ENCODE measurements at places on chromosomes 3 and 15.
A peak's percentile ranks its signal among the peaks of the same experiment; 100 is the strongest.

- no peak for DNase-seq
These were observed 24.2 kb downstream of the RAB6B start for GRCh38 chr3:133871368-133872090.

DNA sequence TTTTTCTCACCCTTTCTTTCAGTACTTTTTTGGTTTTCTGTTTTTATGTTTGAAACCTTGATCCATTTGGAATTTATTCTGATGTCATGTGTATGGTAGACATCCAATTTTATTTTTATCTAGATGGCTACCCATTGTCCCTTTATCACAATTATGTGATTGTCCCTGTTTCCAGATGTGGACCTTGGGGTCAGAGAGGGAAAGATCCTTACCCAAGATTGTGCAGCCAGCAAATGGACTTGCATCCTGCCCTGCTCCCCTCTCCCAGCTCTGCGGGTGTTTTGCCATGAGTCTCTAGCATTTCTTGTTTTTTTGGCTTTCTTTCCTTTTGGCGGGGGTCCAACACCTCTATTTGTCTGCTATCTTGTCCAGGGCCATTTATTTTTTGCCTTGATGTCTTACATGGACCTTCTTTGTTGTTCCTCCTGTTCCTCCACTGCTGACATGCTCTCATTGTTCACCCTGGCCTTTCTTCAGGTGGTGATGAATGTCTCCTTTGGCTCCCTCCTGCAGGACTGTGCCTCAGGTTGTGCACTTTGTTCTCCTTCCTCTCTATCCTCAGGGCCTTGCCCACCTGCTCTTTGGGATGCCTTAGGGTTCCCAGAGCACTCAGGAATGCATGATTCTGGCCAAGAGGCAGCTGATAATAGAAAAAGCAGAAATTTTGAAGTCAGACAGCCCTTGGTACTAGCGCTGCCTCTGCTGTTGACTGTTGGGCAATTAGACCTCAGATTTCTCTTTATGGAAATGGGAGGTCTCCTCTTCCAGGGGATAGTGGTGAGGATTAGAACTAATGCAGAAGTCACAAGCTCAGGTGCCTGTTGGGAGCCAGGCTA lies 84.3 kb downstream of the EEFSEC start:
- no peak for DNase-seq

DNA sequence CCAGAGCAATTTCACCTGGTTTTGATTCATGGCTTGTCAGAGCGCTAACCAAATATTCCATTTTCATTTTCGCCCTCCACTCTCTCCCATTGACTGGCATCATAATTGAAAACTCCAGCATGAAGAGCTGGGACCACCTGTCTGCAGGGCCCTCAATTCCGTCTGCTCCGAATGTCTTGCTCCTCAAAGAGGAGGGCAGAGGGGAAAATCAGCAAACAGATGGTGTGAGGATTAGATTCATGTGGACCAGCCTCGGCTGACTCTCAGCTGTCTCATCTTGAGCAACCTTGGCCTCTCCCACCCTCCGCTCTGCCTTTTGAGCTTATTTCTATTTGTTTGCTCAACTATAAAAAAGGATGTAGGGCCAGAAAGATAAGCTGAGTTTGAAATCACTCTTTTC lies 512.2 kb upstream of the PPP2R3A start:
- DNase-seq, result no peak

- DNase-seq, result no peak
These were observed 1038.7 kb downstream of the IGSF11 start for GRCh38 chr3:117995842-117996437.

DNA sequence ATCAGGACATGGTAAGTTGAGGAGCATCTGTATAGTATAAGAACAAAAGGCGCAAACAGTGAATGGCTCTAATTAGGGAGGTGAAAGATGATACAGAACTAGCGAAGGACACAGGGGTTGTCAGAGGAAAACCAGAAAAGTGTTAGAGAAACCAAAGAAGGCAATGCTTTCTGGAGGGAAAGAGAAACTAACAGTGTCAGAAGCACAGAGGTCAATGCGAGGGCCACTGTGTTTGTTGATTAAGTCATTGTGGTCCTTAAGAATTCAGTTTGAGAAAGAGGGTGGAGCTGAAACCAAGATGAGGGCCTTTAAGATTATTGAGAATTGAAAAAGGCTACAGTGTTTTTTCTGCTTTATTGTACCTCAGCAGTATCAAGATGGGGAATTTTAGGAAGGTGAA lies 28.8 kb downstream of the ATG7 start:
- DNase-seq, result no peak

GRCh38 chr3:50806806-50807205 lies 132.1 kb downstream of the DOCK3 start:
- no peak for DNase-seq

GRCh38 chr3:153599685-153600084 lies 437.7 kb downstream of the RAP2B start:
- DNase-seq, result no peak

DNA sequence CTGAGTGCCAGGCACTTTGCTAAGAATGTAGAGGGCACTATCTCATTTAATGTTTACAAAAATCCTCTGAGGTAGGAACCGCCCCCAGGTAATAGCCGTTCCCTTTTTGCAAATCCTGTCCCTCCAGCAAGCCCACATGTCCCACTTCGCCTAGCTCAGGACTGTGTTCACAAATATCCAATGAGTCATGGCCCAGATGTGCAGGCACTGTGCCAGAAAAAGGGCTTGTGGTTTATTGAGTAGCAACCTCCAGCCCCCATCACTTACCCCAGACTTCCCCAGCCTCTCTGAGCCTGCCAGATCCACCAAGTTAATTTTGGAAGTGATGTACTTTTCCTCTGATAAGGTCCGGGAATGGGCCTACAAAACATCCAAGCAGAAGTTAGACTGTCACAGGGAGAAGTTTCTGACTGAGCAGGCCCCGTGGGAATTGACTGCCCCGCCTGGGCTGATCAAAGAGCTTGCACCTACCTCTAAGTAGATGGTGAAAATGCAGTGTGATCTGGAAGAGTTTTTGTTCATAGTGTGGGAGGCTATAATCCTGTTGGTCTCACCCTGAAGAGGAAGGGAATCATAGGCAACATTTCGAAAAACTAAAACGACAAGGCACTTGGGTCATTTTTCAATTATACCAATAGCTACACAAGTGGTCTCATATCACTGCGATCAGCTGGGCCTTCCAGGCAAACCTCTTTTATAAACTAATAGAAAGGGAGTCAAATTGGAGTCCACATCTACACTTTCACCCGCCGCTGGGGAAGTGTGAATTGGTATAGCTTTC lies 15.7 kb downstream of the KIF9 start:
- peak; percentile 54 for DNase-seq

DNA sequence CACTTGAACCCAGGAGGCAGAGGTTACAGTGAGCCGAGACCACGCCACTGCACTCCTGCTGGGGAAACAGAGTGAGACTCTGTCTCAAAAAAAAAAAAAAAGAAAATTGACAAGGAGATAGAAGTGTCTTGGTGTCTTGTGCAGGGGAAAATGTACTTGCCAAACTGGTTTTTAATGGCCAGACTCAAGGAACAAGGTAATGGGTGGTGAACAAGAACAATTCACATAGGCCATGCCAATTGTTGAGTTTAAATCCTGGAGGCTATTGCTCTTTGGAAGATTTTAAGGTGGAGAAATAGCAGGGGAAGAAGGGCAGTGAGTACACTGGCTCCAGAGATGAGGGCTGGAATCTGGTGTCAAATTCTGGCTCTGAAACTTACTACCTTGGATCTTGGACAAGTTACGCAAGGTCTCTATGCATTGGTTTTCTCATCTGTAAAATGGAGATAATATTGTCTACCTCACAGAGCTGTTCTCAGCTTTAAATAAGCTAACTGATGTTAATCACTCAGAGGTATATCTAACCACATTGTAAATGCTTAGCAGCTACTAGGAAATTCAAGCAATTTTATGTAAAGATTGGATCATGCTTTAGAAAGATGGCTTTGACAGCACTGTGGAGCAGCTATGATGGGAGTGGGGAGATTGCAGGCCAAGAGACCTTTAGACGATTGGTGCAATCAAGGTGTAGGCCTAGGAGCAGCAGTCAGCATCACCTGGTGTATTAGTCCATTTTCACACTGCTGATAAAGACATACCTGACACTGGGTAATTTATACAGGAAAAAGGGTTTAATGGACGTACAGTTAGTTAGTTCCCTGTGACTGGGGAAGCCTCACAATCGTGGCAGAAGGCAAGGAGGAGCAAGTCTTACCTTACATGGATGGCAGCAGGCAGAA lies 78.3 kb downstream of the B3GALNT1 start:
- no peak for DNase-seq

DNA sequence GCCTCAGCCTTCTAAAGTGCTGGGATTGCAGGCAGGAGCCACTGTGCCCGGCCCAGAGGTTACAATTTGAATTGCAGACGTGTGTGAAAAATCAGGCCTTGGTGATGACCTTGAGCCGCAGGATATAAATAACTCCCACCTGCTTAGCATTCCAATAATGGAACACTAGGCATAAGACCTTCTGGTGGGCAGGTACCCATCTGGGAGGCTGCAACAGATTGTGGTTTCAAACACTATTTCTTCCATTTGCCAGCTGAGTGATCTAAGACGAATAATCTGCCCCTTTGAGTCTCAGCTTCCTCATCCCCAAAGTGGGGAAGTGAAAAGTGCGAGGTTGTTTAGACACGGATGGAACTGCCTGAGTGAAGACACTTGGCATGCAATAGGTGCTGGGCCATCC lies 47.7 kb upstream of the HERC1 start:
- DNase-seq, result no peak

DNA sequence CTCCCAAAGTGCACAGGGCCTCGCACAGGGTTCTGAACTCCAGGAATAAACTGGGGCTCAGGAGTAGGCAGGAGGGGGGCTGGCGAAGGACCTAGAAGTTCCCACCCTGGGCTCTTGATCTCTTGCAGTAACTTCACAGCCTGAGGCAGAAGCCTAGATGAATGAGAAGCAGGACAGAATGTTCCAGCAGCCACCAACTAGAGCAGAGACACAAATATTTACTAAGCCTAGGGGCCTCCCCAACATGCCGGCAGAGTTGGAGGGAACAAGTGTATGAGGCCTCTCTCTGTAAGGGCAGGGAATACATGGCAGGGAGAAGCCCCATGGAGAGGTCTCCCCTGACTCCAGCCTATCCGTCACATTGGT lies 25.3 kb upstream of the C15orf39 start:
- DNase-seq, result no peak

- DNase-seq, result no peak
These were observed 198.1 kb downstream of the NEK10 start for GRCh38 chr3:27171113-27171512.

DNA sequence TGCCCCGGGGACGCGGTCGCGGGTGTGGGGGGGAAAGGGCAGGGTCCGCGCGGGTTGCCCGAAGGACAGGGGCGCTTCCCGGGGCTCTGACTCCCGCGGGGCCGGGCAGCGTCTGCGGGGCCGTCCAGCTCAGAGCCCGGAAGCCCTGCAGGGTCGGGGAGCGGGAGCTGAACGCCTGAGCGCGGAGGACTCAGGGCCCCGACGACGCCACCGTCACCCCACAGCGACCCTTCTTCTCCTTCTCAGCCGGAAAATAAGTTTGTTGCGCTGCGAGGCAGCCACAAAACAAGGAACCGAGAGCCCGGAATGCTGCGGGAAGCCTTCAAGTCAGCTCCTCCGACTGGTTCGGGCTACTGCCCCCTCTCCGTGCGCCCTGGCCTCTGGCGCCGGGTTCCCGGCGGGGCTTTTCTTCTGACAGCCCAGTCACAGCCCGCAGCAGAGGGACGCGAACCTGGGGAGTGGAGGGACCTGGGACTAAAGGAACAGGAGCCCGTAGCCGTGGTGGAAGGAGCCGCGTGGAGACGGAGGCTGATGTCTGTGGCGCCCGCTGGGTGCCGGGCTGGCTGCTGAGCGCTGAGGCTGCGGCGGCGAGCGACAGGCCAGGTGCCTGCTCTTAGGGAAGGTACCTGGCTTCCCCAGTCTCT lies 484 bp downstream of the CNTN4 start:
- DNase-seq, result no peak

- DNase-seq, result no peak
These were observed 184.4 kb downstream of the PEX5L start for GRCh38 chr3:179852142-179852905.

GRCh38 chr3:105729667-105730066 lies 139.1 kb downstream of the CBLB start:
- DNase-seq, result no peak

- DNase-seq, result no peak
These were observed 121.0 kb downstream of the TFDP2 start for GRCh38 chr3:142028243-142028777.

DNA sequence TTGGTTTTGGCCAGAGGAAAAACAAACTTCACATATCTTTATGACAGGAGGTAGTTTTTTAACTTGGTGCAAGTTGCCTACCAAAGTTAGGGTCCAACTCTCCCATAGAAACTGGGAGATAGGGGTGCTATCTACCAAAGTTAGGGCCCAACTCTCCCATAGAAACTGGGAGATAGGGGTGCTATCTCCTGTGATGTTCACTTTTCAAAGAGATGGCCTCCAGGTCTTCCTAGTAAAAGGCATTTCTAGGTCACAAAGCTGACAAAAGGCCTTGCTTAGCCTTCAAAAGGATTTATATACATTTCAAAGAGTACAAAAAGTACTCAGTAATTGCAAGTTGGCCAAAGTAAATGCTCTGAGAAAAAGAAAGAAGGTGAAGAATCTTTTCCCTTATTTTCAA lies 27.1 kb downstream of the IL1RAP start:
- DNase-seq, result no peak

DNA sequence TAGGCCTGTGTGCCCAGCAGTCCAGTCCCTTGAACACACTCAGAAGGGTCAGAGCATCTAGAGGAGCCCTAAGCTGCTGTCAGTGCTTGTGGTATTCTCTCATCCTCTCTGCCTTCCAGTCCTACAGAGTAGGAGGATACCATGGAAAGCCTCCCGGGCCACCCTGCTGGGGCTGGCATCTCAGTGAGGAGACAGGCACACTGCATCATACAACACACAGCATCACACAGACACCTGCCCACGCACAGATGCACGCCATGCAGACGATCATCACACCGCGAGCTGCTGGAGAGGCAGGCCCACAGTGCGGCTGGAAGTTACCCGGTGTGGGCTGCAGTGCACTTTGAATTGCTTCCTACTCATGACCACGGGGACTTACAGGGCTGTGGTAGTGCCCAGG lies 15.2 kb downstream of the GABRA5 start:
- no peak for DNase-seq

- no peak for DNase-seq
These were observed 45.1 kb upstream of the EPHB1 start for GRCh38 chr3:134749802-134750553.

GRCh38 chr3:25128735-25129134 lies 299.3 kb upstream of the RARB start:
- no peak for DNase-seq

- no peak for DNase-seq
These were observed 32.7 kb downstream of the RTP1 start for GRCh38 chr3:187230011-187230410.

- DNase-seq, result no peak
These were observed 41.4 kb downstream of the EOMES start for GRCh38 chr3:27680517-27681246.

All from substantia nigra (tissue), 51 donors.